ENCODE measurements at places on chromosomes 5 and 9. TPM values are rescaled to one million over a fixed set of nuclear protein-coding genes. Genes with fewer than 3 reads are reported as not detected.

LCN1 gene
- not detected for polyA plus RNA-seq

DNA sequence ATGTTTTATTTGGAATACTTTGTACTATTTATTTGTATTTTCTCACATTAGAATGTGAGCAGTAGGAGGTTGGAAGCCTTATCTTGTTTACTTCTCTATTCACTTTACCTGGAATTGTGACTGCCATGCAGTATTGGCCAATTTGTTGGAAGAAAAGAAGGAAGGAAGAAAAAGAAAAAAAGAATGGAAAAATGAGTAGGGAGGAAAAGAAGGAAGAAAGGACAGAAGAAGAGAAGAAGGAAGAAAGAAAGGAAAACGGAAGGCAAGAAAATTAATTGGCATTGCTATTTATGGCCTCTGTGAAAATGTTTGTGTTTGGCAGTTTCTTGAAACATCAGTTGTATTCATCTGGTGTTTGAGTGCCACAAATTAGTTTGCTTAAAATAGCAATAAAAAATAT is 575.2 kb upstream of the ZNF608 start:
- no peak for DNase-seq

OLFM1 gene
- polyA plus RNA-seq = 7.4 TPM

DNA sequence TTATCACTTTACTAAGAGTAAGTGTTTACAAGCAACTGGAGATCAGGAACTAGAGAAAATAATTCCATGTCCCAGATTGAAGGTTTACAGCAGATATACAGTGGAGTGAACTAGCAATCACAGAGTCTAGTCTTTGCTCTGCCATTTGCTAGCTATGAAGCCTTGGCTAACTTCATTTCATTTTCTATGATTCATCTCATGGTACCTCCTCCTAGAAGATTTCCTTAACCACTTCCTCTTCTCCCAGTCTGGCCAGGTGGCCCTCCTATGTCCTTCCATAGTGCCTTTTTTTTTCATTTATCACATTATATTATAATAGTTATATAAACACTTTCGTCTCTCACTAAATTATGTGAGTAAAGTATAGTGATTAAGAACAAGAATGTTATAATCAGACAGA is 52.1 kb downstream of the GRIA1 start:
- no peak for DNase-seq

DIAPH1 gene
- polyA plus RNA-seq = 26.6 TPM

DND1 gene
- not detected for polyA plus RNA-seq

PRUNE2 gene
- polyA plus RNA-seq = 12.9 TPM

- no peak for DNase-seq
These were observed 61.4 kb downstream of the FAM78A start for GRCh38 chr9:131214876-131215275.

GRCh38 chr5:163089230-163089629 is 348.2 kb upstream of the CCNG1 start:
- DNase-seq = no peak

- peak; percentile 19 for DNase-seq
These were observed 17.0 kb upstream of the NDUFS4 start for GRCh38 chr5:53543401-53543800.

TNFSF15 gene
- 0.39 TPM for polyA plus RNA-seq

PCDHB3 gene
- polyA plus RNA-seq = 1.6 TPM

DNA sequence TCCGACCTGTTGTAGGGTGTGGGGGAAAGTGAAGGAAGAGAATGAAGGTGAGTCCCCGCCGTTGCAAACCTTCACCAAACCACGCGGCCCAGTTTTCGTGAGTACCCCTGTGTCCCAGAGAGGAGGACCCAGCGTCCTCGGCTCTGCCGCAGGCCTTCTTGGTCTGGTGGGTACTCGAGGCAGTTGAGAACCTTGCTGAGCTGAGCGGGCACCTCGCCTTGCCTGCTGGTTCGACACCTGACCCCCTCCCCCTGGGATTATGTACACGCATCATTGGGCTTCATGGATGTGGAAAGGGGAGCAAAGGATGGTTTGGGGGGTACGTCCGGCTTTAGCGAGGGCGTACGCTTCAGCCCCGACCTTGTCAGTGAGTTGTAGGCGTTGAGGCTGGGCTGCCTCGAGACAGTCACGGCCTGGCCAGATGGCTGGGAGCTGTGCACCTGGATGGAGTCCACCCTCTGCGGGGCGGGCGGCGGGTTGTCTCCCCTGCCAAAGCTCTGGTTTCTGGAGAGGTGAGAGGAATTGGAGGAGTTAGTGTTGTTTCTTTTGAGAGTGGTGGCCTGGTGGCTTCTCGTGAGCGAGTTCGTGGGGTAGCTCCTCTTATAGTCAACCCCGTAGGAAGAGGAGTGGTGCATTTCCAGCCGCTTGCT is 128.1 kb downstream of the SEMA6A start:
- no peak for DNase-seq

GRCh38 chr5:80403782-80404181 is 4.1 kb upstream of the ZFYVE16 start:
- DNase-seq = no peak

GRCh38 chr9:115167175-115167574 is 49.2 kb upstream of the TNC start:
- DNase-seq = peak; percentile 90

DNA sequence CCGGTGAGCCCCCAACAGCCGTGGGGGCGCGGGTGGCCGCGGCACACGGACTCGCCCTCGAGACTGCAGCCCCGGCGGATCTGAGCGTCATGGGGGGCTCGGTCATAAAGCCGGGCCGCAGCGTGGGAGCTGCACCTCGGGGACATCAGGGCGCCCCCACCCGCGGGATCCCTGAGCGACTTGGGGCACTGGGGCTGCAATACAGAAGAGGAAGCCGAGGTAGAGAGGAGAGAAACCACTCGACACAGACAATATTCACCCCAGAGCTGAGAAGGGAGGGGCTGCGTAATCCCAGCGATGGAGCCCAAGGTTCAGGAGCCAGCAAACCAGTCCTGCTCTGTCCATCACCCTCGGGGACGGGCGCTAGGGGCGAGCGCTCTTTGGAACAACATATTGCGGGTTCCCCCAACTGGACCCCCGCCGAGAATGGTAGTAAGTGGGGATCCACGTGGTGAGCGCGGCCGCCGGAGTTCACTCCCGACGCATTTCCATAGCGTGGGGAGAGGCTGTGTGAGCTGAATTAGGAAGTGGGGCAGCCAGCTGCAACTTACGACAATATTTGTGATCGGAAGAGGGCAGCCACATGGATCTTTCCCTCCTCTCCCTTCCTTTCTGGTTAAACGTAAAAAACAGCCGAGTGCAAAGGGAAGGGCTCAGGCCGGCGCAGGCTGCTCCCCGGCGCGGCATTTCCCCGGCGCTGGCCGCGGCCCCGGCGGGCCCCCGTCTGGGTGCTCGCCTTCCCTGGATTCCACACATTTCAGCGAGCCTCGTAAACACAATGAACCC is 9.9 kb downstream of the PTCH1 start:
- peak; percentile 68 for DNase-seq

FAT2 gene
- 0.53 TPM for polyA plus RNA-seq

GRCh38 chr9:134943836-134944235 is 26.1 kb upstream of the FCN1 start:
- no peak for DNase-seq

Data from muscle of back (tissue), 13 donors.